NCI-H748 treated with DMSO at 0.1 percent for 48 hours (cell line): ENCODE measurements at places on chromosomes 11 and 22.

- DNase-seq, result no peak
Measured at GRCh38 chr11:32107647-32108046, 16.8 kb downstream of the RCN1 start.

DNA sequence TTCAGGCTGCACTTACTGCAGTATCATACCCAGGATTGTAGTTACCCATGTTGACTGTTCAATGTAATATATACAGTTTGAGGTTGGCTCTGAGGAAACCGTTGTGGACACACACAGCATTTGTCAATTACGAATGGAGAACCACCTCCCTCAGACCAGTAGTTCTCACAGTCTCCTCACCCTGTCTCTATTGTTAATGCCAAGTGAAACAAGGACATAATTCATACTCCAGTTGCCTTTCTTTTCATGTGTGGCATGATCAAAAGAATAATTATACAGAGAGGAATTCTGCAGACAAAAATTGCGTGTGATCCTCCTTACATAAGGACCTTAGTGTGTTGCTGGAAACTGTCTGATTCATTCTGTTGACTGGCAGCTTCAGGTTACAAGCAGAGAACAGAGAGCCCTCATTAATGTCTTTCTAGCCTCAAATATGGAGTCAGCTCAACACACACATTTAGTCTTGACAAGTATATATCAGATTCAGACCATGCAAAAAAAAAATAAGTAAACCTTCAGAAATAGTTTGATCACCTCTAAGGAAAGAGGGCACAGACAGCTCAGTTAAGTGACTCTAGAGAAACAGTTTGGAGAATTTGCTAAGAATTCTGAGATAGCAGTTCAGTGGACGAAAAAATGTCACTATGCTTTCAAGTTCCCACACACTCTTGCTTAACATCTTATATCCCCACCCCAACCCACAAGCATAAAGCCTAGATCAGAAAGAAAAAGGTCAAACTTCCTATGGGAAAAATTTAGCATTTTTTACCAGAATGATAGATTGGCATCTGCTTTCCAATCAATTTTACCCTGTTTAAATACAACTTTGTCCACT is 96.1 kb downstream of the MAML2 start:
- no peak for DNase-seq

DNA sequence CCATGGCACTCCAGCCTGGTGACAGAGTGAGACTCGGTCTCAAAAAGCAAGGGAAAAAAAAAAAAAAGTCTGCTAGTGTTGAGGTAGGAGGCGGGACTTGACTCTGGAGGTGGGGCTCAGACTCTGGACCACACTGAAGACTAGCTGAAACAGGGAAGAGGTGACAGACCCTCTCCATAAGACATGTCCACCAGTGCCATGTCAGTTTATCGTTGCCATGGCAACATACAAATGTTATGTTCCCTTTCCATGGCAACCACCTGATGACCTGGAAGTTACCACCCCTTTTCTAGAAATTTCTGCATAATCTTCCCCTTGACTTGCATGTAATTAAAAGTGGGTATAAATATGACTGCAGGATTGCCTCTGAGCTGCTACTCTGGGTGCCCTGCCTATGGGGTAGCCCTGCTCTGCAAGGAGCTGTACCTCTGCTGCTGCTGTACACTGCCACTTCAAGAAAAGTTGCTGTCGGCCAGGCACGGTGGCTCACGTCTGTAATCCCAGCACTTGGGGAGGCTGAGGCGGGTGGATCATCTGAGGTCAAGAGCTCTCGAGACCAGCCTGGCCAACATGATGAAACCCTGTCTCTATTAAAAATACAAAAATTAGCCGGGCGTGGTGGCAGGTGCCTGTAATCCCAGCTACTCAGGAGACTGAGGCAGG is 55.1 kb downstream of the KIAA1671 start:
- DNase-seq, result no peak

DNA sequence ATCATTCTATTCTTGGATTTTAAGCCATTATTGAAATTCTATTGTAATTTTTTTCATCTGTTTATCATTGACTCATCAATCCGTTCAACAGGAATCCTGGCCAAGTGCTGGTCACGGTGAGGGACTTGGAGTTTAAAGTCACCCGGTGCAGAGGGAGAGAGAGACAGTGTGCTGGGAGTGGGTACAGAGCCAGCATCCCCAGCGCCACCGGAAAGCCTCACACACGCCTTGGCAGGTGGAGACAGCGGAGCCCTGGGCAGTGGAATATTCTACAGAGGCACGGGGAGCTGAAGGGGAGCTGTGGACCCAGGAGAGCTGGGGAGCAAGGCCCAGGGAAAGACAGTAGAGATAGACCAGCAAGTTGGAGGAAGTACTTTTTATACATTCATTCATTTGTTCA is 787.6 kb downstream of the BRD1 start:
- DNase-seq, result no peak

GRCh38 chr22:48198489-48199459 is 1436.3 kb downstream of the TBC1D22A start:
- no peak for DNase-seq

DNA sequence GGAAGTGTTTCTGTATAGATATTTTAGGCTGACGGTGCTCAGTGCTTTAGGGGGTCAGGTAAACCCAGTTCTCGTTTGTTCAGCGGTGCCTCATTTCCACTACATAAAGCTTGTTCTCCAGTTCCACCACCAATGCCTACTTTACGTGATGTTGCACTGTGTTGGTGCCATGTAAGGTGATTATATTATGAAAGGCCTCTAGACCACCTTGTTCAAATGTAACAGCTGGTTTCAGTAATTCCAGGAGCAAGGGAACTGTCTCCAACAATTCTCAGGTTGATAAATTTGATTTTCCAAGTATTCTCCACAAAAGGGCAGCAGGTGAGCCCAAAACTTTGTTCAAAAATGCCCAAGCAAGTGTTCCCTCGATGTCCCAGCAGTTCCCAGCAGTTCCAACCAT is 83.7 kb upstream of the SEPTIN5 start:
- DNase-seq, result no peak

DNA sequence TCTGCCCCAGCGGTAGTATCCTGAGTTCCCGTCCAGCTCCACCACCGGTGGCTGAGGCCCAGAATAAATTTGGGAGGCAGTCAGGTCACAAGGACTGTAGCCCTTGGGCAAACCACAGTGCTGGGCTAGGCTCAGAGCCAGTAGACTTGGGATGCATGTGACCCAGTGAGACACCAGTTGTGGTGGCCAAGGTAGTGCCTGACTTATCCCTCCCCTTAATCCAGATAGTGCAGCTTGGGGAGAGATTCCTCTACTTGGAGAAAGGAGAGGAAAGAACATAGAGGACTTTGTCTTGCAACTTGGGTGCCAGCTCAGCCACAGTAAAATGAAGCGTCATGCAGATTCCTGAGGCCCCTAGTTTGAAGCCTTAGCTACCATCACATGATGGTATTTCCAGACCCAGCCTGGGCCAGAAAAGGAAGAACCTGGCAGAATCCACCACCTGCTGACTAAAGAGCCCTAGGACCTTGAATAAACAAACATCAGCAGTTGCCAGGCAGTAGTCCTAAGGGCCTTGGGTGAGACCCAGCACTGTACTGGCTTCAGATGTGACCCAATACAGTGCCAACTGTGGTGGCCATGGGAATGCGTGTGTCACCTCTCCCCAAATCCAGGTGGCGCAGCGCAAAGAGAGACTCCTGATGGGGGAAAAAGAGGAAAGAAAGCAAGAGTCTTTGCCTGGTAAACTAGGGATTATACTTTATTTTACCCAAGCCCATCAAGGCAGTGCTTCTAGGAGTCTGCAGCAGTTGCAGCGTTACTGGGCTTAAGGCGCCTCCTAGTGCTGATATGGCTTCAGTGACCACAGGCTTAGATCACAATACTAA is 17.0 kb upstream of the DDX10 start:
- DNase-seq, result peak; percentile 38

GRCh38 chr11:126029805-126030204 is 32.9 kb downstream of the CDON start:
- DNase-seq, result no peak

DNA sequence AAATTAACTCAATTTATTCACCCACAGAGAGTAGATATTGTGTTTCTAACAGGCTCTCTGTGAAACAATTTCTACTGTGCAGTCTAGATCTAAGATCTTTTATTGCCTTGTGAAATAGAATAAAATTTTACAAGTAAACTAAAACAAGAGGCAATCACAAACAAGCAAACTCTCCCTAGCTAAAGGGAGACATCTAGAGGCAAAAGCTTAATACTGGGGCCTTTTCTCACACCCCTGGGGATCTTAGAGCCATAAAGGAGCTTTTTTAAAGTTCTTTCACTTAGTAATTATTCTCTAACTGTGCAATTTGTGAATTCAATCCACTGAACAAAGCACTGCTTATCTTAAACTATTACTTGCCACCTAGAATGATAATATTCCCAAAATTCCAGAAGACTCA is 19.7 kb downstream of the ALG9 start:
- no peak for DNase-seq

- DNase-seq, result no peak
Measured at GRCh38 chr11:116062129-116062489, 557.9 kb upstream of the CADM1 start.

GRCh38 chr22:17865183-17866055 is 91.2 kb upstream of the BID start:
- DNase-seq, result no peak

DNA sequence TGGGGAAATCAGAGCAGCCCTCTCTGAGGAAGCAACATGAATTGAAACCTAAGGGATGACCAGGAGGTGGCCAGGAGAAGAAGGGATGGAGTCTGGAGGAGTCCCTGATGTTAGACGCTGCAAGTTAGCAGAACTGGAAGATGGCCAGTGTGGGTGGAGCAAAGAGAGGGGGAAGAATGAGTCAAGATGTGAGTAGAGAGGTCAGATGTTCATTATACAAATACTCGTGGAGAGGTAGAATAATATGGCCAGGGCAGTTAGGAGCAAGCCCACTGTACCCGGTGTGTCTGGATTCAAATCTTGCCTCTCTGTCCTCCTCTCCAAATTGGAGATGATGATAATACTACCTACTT is 242.0 kb downstream of the TENM4 start:
- DNase-seq, result no peak

DNA sequence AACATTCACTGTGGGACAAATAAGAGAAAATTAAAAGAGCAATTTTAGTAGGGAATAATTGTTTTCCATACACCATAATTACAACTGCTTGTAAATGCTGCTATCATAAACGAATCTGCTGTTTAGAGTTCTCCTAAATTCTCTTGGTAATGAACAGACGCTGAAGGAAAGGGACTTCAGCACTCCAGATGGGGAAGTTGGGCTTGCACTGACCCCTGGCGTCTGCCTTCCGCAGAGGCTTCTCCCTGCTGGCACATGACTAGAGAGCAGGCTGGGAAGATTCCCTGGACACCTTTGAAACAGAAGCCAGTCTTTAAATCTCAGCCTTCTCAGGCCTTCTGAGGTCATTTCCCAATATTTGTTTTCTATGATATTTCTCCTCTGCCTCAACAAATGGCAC is 84.1 kb downstream of the NXPE2 start:
- no peak for DNase-seq

- no peak for DNase-seq
Measured at GRCh38 chr11:124899383-124900145, 1.9 kb upstream of the ROBO4 start.

- DNase-seq, result no peak
Measured at GRCh38 chr11:96391698-96392307, 2.0 kb downstream of the JRKL start.

DNA sequence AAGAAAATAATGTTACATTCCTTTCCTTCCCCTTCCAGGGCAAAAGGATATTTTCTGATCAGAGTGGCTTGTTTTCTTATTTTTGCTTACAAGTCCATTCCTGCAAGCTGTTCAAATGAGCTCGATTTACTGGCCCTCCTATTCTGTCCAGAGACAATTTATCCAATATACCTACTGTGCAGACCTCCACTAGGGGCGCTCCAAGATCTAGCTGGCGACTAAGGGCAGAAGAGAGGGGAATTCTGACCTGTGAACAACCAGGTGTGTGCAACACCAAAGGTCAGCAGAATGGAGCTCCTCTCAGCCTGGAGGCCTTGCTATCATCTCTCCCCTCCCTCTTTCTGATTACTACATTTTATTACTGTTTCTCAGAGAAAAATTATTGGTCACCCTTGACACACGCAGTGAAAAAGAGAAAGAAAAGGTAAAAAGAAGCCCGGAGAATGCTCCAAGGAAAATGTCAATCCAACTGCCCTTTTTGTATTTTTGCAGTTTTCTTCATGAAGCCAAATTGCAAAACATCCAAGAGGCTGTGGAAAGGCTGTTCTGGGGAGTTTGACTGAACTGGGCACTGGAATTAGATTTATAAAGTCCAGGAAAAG is 3.2 kb downstream of the SEZ6L start:
- peak; percentile 56 for DNase-seq

DNA sequence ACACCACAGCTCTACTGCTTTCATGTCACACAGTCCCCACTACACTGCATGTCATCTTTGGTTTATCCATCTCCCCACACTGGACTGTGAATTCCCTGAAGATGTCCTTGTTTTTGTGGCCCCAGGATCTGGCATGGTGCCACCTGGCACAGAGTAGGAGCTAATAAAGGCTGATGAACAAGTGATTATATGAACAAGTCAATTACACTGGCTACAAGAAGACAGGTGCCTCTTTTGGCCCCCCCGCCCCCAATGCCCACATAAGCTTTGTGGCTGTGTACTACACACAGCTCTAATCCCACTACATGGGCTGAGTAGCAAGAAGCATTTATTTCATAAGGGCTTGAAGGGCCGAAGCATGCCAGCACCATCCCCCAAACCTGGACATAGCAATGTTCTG is 24.7 kb downstream of the PLEKHA7 start:
- DNase-seq, result peak; percentile 11

DNA sequence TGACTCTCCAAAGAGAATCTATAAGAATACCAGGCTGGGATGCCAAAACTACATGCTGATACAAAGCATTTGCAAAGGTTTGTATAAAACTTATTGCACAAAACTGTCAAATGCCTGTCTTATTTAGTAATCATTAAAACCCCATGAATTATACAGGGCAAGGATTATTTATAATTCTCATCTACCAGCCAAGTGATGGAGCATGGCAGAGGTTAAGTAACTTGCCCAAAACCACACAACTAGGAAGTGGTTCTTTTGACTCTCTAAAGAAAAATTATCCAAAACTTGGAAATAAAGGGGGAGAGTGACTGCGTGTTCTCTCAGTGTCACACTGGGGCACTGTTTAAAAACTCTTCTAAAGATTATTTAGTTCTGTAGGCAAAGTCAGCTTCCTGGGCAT is 17.4 kb upstream of the CLMP start:
- no peak for DNase-seq

DNA sequence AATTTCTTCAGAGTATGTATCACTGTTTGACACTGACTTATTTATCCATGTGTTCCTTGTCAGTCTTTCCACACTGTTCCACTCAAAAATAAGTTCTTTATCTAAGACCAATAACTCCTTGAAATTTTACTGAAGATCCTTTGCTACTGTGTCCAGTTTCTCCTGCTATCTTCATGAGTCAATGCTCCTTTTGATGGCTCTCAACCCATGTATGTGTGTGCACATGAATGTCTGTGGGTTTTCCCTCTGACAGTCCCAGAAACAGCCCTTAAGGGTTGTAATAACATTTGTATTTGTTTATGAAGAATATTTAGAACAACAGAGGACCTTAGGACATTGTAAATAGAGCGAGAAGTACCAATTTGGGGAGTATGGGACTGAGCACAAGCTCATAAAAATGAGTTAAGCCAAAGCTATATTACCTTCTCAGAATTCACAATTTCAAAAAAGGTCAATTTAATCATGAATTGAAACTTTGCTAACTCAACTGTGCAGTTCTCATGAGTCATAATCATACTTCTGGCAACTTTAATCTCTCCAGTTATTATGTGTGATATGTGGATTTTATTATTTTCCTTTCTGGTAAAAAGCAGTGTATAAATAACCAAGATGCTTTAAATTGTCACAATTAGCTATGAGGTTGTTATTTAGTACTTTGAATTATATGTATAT is 533.6 kb downstream of the CNTN5 start:
- no peak for DNase-seq
